HuH-7 (cell line): ENCODE measurements at places on chromosomes 3 and 15.

- DNase-seq: no peak
Observed at GRCh38 chr15:98759277-98759676, 110.9 kb downstream of the IGF1R start.

DNA sequence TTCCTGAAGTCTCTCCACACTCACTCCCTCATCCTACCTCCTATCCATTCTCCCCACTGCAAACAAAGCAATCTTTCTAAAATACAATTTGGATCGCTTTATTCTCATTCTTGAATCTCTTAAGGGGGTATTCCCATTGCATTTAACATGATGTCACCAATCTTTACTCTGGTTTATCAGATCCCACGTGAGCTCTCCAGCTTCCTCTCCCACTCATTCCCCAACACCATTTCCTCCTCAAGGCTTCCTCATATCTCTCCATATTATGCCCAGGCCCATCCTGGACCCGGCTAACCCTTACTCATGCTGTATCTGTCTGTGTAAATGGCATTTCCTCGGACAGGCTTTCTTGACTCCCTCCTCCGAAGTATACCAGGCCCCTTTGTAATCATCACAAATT, 165.0 kb downstream of the CD47 start:
- no peak for DNase-seq

GRCh38 chr3:196344663-196345062, 6.5 kb upstream of the TM4SF19 start:
- DNase-seq: no peak

DNA sequence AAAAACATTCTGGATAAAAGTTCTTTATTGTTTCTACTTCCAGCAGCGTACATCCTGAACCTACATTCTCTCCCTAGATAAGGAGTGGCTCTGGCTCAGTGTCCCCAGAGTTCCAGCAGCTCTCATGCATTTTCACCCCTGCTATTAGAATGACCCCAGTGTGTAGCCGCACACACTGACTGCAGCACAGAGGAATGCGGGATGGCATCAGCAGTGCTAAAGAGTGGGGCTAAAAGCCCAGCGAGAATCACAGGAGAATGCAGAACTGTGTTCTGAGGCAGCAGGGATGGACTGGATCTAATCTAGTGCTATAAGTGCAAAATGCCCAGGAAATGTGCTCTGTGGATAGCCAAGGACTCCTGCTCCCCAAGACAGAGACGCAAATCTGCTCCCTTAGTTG, 66.4 kb upstream of the TJP1 start:
- no peak for DNase-seq

DNA sequence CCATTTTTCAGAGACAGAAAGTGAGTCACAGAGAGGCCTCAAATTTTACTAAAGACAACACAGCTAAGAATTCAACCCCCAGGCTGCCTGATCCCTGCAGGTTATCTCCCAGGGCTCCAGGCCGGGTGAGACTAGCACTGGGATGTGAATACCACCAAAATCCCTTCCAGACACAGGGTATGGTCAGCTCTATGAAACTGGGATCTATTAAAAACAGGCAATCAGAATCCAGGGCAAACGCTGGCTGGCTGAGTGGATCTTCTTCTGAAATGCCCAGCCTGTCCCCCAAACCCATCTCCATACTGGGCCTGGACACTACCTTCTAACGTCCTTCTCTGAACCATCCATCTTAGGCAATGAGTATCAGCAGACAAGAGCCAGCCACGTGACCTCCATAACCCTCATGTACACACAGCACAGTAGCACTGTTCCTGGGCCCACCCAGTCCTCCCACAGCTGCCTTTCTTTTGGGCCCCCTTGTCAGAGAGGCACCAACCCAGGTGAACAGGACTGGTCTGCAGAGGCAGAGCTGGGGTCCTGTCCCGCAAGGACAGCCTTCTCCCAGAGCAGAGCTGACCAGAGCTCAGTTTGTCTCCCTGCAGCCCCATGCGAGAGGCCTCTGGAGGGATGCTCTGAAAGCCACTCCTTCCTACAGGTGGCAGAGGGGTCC, 1.9 kb downstream of the RAB6B start:
- DNase-seq: no peak

DNA sequence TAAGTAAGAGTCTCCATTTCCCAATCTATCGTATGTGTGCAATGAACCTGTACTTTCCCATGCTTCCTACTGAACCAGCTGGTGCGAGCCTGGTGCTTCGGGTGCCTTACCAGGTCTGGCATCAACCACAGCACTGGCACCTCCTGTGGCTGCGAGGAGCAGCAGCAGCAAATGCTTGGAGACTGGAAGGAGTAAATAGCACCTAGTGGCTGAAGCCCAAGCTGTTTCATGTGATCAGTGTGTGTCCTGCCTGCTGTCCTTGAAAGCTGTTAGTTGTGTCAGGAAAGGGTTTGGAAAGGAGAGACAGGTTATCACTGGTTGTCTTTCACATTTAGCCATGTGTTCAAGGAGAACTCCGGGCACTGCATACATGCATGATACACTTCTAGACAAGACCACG, 31.8 kb downstream of the PCOLCE2 start:
- peak; percentile 13 for DNase-seq

DNA sequence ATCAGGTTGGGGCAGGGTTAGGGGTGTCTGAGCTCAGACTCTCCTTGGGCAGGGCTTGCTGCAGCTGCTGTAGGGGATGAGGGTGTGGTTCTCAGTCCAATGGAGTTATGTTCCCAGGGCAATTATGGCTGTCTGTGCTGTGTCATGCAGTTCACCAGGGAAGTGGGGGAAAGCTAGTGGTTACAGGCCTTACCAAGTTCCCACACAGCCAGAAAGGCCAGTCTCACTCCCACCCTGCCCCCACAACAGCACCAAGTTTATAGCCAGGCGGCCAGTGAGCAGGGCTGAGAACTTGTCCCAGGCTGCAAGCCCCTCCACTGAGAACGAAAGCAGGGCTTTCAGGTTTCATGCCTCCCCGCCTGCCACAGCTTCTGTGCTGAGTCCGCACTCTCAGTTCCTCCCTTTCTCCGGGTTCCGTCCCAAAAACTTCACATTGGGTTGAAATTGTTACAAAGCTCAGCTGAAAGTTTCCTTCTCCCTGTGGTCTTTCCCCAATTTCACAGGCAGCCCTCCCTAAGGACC, 19.6 kb upstream of the CPOX start:
- no peak for DNase-seq

- no peak for DNase-seq
Observed at GRCh38 chr3:17135696-17136095, 250.9 kb downstream of the PLCL2 start.

DNA sequence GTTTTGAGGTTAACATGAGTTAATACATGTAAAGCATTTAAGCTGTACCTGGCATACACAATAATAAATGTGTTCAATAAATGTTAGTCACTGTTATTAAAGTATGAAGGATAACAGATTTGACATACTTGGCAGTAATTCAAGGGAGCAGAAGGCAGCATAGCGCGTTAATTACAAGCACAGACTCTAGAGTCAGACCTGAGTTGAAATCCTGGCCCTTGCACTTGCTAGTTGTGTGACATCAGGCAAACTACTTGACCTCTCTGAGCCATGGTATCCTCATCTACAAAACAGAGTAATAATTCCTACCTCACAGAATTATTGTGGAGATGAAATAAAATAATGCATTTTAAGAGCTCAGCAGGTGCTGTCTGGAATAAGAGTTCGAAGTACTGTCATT, 5.4 kb downstream of the IFT122 start:
- DNase-seq: no peak

- DNase-seq: no peak
Observed at GRCh38 chr3:101249522-101249921, 70.9 kb downstream of the IMPG2 start.

- no peak for DNase-seq
Observed at GRCh38 chr3:119937229-119937628, 155.3 kb downstream of the NR1I2 start.

DNA sequence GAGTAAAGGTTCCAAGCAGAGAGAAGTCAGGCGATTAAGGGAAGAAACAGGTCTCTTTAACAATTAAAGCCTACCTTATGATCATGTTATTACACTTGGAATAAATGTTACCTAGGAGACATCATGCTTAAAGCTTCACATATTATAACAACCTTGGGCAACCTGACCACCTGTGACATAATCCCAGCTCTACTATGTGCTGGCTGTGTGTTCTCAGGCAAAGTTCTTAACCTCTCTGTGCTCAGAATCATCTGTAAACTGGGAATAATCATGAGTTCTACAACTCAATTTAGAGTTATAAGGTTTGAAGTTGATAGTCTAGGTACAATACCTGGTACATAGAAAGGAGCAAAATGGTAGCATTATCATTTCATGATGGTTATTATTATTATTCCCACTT, 159.3 kb downstream of the MAGI1 start:
- DNase-seq: no peak

- no peak for DNase-seq
Observed at GRCh38 chr3:29718661-29719065, 437.8 kb downstream of the RBMS3 start.

- no peak for DNase-seq
Observed at GRCh38 chr15:29516929-29517328, 247.3 kb upstream of the NSMCE3 start.

DNA sequence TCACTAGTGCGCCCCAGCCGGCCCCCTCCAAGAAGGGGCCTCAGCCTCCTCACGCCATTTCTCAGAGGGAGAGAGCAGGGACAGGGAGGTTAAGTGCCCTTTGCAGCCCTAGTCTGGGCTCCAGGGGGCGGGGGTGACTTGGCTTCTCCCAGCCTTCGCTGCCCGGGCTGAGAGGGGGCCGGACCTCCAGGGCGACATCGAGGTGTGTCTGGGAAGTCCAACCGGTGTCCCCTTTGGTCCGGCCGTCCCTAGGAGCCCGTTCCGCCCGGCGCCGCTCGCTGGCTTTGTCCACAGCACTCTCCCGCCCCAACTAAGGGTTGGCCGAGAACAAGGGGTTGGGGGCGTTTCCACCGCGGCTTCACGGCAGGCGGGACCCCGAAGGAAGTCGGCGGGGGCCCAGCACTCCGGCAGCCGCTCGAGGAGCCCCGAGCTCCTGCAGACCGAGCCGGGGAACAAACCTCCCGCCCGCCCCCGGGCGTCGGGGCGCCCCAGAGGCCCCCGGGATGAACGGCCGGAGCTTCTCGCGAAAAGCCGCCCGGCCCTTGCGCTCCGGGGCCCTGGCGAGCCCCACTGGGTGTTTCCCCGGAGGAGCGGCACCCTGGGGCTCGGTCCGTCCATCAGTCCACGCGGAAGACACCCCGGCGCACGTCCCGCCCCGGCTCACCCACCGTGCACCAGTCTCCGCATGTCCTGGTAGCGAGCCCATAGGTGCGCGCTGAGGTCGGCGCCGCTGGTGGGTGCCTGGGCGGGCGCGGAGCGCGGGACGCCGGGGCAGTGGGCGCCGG, 627 bp downstream of the NT5DC2 start:
- no peak for DNase-seq

DNA sequence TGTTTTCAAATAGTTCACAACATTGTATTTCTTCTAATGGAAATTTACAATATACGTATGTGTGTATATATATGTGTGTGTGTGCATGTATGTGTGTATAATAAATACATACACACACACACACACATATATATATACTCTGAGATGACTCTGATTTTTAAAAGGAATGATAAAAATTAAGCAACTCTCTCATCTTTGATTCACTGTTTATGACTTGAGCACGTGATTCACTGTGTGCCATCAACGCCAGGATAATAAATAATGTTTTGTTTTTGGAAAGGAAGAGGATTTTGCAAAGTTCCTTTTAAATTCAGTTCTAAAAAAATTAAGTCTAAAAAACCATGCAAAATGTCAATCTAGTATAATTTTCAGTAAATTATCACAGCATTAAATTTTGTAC, 132.4 kb downstream of the P3H2 start:
- no peak for DNase-seq

DNA sequence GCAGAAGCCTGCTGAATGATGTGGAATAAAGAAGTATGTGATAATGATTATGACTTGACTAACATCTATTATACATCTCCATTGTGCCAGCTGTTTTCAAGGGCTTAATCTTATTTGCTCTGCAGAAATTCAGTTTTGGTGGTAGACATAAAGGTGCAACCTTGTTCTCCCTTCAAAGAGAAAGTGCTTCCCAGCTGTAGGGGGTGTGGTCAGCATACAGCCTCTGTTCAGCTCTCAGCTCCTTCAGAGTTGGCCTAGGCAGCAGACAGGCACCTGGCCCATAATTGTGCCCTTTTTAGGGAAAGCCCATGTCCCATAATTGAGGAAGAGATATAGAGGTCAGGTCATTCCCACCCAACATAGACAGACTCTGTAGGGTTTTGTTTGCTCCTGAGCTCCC, 104.3 kb upstream of the EOMES start:
- no peak for DNase-seq

- DNase-seq: no peak
Observed at GRCh38 chr15:89002830-89003229, 85.4 kb upstream of the ABHD2 start.

GRCh38 chr3:62602129-62602770, 228.9 kb upstream of the FEZF2 start:
- DNase-seq: no peak

GRCh38 chr15:89361451-89362202, 27.0 kb upstream of the POLG start:
- peak; percentile 99 for DNase-seq

- DNase-seq: no peak
Observed at GRCh38 chr3:124919756-124920155, 14.8 kb downstream of the MUC13 start.

DNA sequence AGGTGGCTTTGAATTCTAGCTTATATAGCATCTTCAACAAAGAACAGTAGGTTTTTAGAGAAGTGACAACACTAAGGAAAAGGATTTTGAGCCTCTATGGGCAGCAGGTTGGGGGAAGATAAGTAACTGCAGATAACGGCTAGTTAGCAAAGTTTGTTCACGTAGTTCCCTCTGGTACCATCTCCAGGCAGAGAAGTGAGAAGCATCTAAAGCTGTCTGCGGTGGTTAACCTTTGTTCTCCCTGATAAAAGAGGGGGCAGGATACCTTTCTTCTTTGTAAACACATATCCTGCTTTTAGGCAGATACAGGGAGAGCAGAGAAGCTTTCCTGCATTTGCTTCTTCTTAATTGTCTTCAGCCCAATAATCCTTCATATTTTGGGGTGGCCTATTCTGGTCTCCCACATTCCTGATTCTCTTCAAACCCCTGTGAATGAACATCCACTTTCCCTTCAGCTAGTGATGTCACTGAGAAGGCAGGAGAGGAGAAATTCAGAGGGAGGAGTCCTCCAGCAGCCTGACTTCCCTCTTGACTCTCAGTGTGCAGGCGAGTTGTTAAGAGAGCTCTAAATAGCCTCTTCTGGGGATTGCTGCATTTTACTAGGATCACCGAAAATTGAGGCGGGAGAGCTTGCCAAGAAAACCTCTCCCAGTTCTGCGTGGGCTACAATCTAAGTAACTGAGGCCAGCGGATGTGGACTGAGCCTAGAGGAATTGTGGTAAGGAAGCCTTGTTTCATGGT, 393.7 kb upstream of the C2CD4B start:
- DNase-seq: no peak

DNA sequence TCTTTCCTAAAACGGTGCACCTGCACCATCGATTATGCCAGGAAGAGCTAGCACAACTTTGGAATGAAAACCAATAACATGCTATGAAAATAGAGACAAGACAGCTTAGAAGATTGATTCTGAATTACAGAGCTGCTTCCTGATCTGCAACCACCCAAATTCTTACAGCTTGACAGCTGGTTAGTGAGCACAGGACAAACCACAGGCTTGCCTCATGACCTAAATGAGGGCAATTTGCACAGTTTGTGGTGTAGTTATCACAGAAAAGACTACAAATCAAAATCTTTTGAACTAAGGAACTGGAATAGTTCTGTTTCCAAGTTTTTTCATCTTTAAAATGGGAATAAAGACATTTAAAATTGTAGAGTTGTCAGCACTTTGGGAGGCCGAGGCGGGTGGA, 533.5 kb downstream of the NAALADL2 start:
- no peak for DNase-seq

- DNase-seq: no peak
Observed at GRCh38 chr3:178646186-178646862, 110.1 kb downstream of the KCNMB2 start.
